ENCODE measurements at places on chromosomes 3 and 15. TPM values are rescaled to one million over a fixed set of nuclear protein-coding genes. Genes with fewer than 3 reads are reported as not detected.

DNA sequence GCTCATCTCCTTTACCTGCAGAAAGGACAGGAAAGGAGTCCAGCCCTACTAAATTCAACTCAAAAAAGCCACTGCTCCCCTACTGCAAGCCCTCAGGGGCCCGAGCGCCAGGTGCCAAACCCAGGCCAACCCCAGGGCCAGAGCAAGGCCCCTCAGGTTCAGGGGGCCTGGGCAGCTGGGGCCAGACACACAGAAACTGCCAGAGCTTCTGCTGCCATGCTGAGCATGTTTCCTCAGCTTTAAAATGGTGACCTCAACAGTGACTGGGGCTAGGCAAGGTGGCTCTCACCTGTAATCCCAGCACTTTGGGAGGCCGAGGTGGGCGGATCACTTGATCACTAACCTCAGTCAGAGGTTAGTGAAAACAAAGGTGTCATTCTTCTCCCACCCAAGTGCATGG is 38.8 kb downstream of the KLHL25 start:
- DNase-seq: no peak

- DNase-seq: peak; percentile 32
Observed at GRCh38 chr3:158532099-158532734, 38.8 kb upstream of the MLF1 start.

DNA sequence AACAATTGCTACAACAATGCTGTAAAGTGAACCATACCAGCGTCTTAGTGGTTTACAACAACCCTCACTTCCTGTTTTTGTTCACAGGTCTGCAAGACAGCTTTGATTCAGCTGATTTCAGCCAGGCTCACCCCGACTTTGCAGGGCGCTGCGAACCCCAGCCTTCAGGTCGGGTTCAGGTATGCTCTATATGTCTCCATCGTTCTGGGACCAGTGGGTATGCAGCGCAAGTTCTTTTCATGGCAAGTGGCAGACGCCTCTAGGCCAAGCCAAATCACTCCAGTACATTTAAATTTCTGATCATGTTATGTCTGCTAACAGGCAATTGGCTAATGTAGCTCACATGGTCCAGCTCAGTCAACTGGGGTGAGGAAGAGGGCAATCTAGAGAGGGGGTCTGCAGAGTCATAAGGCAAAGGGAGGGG is 52.4 kb upstream of the RGMA start:
- no peak for DNase-seq

GRCh38 chr3:148914936-148915690 is 50.0 kb downstream of the CPA3 start:
- no peak for DNase-seq

Gene ACSBG1
- 0.44 TPM for polyA plus RNA-seq

DNA sequence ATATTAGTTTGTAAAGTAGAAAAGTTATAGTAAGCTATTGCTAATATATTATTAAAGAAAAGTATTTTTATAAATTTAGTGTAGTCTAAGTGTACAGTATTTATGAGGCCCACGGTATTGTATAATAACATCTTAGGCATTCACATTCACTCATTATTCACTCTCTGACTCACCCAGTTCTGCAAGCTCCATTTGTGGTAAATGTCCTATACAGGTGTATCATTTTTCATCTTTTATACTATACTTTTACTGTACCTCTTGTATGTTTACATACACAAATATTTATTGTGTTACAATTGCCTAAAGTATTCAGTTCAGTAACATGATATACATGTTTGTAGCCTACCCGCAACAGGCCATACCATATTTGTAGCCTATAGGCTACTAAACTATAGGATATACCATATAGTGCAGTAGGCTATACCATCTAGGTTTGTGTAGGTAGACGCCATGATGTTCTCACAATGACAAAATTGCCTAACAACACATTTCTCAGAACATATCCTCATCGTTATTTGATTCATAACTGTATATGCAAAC is 246.8 kb upstream of the ALCAM start:
- DNase-seq: no peak

Gene PRR23C
- not detected for polyA plus RNA-seq

- DNase-seq: no peak
Observed at GRCh38 chr3:158728061-158728377, 4.2 kb downstream of the RARRES1 start.

- DNase-seq: no peak
Observed at GRCh38 chr15:78444255-78444654, 6.2 kb downstream of the IREB2 start.

DNA sequence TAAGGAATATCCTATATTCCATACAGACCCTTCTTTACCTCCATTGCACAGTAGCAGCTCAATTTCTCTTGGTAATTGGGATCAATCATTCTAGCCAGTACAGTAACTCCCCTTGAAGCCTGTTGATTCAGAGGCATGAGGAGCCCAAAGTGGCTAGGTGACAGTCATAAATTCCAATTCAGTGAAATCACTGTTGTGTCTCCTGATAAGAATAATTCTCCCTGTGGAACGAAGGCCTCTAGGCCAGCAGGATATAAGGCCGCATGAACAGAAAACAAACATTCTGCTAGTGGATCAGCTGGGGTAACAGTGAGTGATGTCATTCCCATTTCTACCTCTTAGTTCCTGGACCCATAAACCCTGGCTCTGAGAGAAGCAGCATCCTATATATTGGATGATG is 696.3 kb downstream of the NR2F2 start:
- no peak for DNase-seq

Gene CHDH
- 0.97 TPM for polyA plus RNA-seq

- no peak for DNase-seq
Observed at GRCh38 chr3:168988853-168989252, 674.7 kb downstream of the MECOM start.

GRCh38 chr15:45618813-45619212 is 16.0 kb upstream of the SQOR start:
- no peak for DNase-seq

DNA sequence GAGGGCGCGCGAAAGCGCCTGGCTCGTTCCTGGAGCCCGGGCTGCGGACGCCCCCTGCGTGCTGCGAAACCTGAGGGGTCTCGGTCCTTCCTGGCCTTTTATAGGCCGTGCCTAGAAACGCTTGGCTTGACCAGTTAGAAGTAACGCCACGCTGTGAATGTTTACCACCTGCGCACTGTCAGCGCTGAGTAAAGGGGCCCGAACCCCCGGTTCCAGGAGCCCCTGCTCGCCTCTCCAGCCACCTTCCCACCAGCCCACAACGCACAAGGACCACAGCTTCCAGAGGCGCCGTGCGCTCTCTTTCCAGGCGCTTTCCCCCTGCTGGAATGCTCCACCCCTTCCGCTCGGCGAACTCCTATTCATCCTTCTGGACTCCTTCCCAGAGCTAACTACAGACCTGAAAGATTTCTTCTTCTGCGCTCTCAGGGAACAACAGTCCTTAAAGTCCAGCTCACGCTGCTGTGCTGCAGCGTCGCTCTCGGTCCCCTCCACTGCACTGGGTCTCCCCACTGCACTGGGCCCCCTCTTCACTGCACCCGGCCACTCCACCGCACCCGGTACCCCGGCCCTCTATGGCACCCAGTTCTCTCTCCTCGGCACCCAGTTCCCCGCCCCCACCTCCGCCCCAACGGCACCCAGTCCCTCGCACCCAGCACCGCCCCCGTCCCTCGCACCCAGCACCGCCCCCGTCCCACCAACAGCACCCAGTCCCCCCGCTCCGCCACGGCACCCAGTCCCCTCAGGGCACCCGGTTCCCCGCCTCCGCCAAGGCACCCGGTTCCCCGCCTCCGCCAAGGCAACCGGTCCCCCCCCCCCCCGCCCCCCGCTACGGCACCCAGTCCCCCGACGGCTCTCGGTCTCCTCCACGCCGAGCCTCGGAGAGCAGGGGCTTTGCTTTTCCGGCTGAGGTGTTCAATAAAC is 69.8 kb downstream of the SQOR start:
- no peak for DNase-seq

DNA sequence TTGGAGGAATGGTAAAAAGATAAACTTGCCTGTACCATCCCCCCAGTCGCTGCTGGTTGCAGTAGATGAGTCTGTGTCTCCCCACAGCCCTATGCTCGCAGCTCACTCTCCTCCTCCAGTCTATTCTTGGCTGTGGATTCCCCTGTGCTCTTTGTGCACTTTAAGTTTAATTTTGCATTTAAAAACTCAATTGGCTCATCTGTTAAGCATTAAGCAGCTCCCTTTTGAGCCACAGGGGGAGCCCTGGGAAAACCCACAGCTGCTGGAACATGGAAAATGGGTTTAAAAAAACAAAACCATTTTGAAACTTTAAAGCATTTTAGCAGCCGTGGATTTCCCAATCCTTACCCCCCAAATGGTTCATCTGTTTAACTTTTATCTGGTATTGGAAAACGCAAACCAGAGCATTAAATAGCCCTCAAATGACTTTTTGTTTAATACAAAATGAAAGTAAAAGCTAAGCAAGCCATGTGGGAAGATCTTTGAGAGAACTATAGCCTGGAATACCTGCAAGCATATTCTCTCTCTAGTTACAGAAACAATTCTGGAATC is 536.9 kb downstream of the ZIC1 start:
- peak; percentile 75 for DNase-seq

Gene CPNE9
- not detected for polyA plus RNA-seq

DNA sequence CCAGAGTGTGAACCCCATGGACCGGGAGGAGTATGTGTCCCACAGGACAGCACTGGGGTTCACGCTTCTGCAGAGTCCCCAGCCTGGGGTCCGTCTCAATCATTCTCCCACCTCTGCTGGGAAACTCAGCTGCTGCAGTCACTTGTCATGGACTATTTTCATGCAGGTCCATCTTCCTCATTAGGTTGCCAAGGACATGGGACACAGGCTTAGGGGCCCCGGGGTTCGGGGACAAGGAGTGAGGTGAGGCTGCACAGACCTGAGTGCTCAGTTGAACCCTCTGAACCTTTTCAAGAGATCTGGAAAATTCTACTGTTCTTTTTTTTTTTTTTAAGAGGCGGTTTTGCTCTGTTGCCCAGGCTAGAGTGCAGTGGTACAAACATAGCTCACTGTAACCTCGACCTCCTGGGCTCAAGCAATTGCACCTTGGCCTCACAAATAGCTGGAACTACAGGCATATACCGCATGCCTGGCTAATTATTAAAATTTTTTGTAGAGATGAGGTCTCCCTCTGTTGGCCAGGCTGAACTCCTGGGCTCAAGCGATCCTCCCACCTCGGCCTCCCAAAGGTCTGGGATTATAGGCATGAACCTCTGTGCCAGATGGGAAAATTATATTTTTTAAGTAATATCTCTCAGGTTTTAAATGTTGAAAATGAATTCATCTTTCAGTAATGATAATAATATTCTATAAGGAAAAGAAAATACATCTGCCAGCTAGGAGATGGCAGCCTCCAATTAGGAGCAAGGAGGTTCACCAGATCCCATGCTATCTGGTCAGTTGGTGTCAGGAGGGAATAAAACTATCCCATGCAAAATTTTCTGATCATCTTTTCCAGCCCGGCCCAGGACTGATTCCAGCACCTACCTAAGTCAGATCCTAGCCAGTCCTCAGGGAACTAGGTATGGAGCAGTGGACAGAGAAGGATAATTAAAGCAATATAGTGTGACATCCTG is 45.2 kb downstream of the RPN1 start:
- DNase-seq: no peak

DNA sequence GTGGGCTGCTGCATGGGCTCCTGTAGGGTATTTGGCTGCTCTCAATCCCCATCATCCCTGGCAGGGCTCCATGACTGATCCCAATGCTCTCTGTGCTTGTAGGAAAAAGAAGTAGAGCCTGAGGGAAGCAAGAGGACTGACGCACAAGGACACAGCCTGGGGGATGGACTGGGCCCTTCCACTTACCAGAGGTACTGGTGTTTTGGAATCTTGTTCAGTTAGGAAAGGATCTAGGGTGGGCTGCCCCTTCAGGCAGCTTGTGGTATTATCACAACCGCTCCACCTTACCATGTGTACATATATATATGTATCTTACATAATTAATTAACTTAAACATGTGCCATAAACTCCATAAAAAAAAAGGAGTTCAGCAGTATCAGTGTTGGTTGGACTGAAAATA is 1.3 kb downstream of the SLC28A2 start:
- DNase-seq: no peak

DNA sequence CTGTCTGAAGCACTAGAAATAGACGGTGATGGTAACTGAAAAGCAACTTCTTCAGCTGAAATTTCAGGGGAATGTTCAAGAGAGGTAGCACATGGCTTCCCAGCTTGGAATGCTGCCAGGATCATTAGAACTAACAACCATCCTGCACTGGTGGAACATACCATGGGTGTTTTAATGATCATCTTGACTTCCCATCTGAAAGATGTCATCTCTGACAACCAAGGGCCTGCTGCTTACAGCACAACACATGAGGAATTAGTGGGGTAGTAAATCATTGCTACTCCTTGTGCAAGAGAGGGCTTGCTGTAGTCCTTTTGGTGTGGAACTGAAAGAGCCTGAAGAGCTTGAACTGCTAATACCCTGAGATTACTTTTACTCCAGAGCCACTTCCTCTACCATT is 853.7 kb downstream of the MCTP2 start:
- DNase-seq: no peak

Gene GHSR
- not detected for polyA plus RNA-seq

- DNase-seq: peak; percentile 15
Observed at GRCh38 chr15:47209591-47209990, 507.7 kb upstream of the SEMA6D start.

DNA sequence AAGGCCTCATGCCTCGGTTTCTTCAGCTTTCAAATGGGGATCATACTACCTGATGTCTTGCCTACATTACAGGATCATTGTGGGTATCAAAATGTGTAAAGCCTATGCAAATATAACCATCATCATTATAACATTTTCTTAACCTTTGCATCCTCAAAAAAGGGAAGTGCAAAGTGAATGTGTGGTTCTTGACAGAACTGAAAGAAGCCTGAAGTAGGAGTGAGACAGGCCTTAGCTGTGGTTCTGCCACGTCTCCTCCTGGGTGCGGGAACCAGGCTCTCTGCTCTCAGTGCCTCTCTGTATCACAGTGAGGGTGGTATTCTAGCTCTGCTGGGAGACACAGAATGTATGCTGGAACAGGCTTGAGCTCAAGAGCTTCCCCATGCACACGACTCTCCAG is 316.9 kb upstream of the ICE2 start:
- DNase-seq: no peak

- DNase-seq: no peak
Observed at GRCh38 chr3:151165226-151165625, 37.8 kb downstream of the GPR171 start.

GRCh38 chr3:127707851-127708411 is 35.2 kb downstream of the ABTB1 start:
- DNase-seq: no peak

GRCh38 chr3:157149136-157149696 is 10.7 kb downstream of the CCNL1 start:
- no peak for DNase-seq

- DNase-seq: no peak
Observed at GRCh38 chr15:85443593-85444087, 63.2 kb downstream of the AKAP13 start.

GRCh38 chr3:132037581-132037980 is 2.8 kb upstream of the CPNE4 start:
- no peak for DNase-seq

GRCh38 chr15:78149805-78150751 is 916 bp downstream of the IDH3A start:
- no peak for DNase-seq

GRCh38 chr3:195384952-195385351 is 57.9 kb downstream of the ACAP2 start:
- no peak for DNase-seq

- DNase-seq: no peak
Observed at GRCh38 chr3:153574445-153574844, 412.4 kb downstream of the RAP2B start.

Gene LSG1
- polyA plus RNA-seq: 24.5 TPM

- DNase-seq: peak; percentile 76
Observed at GRCh38 chr3:158790901-158791589, 10.8 kb upstream of the MFSD1 start.

Gene TGM5
- polyA plus RNA-seq: 0.08 TPM
